H7 (cell line): ENCODE measurements at places on chromosomes 3 and 15.

DNA sequence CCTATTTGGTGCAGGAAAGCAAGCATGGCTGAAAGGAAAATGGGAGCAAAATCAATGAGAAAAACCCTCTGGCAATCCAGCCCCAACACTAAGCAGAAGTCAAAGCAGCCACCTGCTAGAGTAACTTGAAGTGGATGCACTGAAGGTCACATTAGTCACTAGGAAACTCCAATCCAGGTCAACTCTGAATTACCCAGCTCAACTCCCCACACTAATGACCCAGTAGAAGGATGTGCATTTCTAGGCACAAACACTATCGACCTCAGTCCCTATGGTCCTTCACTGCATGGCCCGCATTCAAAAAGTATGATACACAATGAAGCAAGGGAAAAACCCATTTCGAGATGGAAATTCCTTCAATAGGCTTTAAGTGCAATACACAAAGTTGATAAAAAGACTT, 80.6 kb downstream of the RAD18 start:
- no peak for DNase-seq

DNA sequence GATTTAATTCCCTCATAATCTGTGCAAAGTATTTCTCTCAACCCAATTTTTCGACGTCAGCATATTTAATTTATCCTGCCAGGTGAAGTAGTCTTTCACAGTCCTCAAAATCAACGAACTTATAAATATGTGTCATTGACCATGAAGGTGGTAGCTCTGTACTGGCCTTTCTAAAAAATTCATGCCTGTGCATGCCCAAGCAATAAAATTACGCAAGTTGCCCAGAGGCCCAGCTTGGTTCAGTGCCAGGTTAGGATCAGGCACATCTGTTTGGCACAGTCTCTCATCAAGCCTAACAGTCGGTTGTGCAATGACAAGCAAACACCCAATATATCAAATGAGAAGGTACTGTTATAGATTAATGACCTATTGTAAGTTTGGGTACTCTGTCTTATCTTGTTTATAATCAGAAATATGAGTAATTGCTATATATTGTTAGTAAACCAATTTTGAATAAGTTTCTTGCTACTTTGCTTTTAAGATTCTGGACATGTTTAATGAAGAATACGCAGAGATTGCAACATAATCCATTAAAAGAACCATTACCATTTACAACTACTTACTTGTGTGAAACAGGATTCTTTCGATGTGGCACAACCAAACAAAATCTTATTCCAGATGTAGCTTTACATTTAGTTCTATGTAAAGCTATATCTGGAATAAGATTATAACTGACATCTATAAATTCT, 159.0 kb upstream of the IL12A start:
- no peak for DNase-seq

DNA sequence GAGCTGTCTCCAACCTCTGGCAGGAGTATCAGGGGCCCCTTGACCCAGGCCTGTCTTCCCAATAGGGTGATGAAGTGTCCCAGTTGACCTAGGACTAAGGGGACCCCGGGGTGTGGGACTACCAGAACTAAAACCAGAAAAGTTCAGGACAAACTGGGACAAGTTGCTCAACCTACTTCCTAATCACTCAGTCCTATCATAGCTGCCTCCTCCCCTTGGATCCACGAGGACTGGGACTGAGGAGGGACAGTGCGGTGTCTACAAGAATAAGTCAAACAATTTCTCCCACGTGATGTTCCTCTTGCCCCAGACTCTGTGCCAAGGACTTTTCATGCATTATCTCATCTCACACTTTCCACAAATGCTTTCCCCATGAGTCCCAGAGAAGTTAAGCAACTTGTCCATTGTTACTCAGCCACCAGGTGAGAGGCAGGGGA, 49.4 kb upstream of the SLCO2A1 start:
- no peak for DNase-seq

GRCh38 chr3:183710231-183710630, 12.6 kb downstream of the YEATS2 start:
- DNase-seq: no peak
